ENCODE measurements at places on chromosomes 3 and 15.

DNA sequence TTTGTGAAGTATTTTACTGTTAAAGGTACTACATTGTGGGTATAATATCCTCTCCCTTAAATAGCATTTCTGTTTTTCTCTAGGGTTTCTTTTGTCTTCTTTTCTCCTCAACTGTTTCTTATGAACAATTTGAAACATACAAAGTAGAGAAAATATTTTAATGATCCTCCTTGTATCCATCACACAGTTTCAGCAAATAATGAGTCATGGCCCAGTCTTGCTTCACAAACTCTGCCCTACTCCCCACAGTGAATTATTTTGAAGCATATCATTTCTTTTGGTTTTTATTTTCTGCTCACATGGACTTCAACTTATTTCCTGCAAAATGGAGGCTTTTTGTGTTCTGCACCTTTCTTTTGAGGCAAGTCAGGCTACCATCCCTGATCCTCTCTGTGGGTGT is 6.1 kb upstream of the SCAANT1 start:
- DNase-seq, result no peak

GRCh38 chr3:32840086-32840841 is 22.5 kb downstream of the TRIM71 start:
- no peak for DNase-seq

DNA sequence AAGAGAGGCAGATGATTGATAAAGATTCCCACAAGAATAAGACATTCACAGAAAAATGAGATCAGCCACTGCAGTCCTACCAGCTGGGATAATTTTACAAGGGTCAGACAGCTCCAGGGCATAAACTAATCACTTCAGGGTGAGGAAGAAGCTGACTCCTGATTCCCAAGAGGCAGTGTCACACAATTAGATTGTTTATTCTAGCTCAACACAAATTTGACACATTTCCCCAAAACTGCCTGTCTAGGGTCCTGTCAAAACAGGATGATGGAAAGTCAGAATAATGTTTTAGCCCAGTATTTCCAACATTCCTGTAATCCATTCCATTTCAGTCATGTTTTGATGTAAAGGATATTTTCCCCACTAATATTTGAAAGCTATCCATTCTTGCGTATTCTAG is 110.8 kb downstream of the TNIK start:
- DNase-seq, result no peak

DNA sequence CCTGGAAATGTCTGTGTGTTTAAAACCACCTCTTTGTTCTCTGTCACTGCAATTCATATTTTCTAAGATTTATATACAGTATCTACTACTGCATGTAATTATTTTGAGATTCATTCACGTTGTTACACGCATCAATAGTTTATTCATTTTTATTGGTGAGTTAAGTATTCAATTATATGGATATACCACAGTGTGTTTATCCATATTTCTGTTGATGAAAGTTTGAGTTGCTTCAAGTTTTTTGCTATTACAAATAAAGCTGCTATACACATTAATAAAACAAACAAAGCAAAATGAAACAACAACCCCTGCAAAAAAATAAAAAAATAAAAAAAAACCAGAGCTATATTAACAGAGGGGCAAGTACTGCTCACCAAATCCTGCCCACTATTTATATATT is 122.3 kb downstream of the NR2E3 start:
- no peak for DNase-seq

- DNase-seq, result no peak
Observed at GRCh38 chr3:7290077-7290825, 429.3 kb downstream of the GRM7 start.

GRCh38 chr15:65305776-65306175 is 1.3 kb downstream of the RNU5B-1 start:
- DNase-seq, result no peak

- DNase-seq, result no peak
Observed at GRCh38 chr3:15959434-15959811, 161.6 kb upstream of the ANKRD28 start.

- no peak for DNase-seq
Observed at GRCh38 chr3:63355809-63356208, 77.7 kb downstream of the SYNPR start.

GRCh38 chr3:869269-869668 is 223.6 kb upstream of the CNTN6 start:
- no peak for DNase-seq

GRCh38 chr3:169120928-169121327 is 542.6 kb downstream of the MECOM start:
- DNase-seq, result no peak

DNA sequence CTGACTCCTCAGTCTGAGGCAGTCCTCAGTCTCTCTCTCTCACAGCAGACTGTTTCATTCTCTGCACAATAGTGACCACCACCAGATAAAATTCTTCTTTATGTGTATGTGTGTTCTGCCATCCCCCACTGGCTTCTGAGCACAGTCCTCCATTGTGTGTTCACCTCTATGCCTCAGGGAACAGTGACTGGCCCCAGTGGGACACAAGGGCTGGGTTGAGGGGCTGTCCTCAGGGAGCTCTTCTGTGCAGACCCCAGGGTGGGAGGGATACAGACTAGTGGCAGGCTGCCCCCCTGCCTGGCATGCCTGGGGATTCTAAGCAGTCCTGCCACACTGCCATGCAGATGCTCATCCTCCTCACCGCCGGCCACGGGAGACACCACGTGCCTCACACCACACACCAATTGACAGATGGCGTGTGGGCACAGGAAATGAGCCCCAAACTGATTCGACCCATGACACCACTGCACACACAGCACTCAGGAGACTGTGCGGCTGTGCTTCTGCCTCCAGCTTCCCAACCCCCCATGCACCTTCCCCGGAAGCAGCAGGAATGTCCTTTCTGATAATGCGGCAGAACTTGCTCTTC is 237.6 kb upstream of the CHRNA7 start:
- DNase-seq, result no peak

DNA sequence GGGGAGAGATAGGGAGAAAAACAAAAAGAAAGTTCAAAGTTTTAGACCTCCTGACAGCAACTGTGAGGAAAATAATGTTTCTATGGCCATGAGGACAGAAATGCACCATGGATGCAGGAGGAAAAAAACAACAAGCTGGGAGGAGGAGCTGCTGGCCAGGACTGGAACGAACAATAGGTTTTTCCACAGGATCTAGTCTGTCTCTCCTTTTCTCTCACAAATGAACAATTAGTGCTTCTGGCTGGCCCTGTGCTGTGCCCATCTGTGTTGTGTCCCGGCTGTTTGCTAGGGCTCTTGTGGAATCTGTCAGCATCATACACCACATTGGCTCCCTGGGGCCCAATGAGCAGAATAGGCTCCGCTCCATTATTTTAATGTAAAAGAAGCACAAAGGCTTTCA is 15.2 kb downstream of the GK5 start:
- no peak for DNase-seq

DNA sequence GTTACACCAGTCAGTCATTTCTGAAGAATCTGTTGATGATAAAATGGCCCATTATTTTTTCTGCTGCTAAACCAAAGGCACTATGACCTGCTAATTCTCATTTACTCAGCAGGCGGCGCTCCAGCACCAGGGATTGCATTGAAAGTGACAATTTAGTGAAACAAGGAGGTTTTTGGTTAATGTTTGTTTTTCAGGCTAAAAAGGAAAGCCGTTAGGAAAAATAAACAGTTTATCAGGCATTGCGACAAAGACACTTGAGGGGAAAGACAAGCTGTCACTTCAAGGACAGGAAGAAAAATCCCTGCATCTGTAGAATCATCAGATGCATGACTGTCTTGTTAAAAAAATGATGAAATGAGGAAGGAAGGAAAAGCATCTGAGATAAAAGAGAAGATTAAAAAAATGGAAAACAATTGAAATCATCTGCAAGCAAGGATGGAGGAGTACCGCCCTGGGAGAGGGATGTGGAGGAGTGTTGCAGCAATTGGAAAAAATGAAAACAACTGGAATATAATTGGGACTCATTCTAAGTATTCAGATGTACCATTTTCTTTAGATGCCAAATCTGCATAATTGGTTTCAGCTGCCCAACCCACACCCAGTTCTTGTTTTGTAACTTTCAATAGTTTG is 54.0 kb downstream of the NR1D2 start:
- DNase-seq, result peak; percentile 34

GRCh38 chr15:40936709-40937666 is 7.8 kb downstream of the DLL4 start:
- DNase-seq, result peak; percentile 27

- no peak for DNase-seq
Observed at GRCh38 chr15:92079047-92079446, 225.5 kb downstream of the SLCO3A1 start.

DNA sequence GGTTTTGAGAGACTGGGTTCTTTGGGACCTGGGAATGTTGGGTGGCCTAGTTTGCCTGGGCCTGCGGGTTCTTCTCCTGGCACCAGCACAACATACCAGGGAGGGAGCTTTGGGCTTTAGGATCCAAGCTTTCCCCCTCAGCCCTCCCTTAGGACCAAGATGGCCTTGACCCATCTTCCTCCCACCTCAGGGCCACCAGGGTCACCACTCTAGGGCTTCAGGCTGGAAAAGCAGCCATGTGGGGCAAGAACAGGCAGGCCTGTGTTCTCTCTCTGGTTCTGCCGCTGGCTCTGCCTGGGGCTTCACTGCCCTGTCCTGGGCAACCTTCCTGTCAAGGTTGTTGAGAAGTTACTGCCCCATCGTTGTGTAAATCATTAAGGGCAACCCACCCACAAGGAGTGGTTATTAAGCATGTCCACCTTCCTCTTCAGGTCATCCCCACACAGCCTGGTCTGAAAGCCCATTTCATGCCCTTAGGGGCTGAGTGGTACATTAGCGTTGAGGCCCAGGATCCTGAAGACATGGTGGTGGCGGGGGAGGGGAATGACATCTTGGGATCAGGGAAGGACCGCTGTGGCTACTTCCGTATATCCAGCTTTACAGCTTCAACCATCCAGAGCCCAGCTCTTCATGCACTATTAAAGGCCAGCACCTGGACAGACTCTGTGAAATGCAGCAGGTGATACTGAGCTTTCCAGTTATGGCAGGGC is 652 bp downstream of the DUOX1 start:
- DNase-seq, result no peak

DNA sequence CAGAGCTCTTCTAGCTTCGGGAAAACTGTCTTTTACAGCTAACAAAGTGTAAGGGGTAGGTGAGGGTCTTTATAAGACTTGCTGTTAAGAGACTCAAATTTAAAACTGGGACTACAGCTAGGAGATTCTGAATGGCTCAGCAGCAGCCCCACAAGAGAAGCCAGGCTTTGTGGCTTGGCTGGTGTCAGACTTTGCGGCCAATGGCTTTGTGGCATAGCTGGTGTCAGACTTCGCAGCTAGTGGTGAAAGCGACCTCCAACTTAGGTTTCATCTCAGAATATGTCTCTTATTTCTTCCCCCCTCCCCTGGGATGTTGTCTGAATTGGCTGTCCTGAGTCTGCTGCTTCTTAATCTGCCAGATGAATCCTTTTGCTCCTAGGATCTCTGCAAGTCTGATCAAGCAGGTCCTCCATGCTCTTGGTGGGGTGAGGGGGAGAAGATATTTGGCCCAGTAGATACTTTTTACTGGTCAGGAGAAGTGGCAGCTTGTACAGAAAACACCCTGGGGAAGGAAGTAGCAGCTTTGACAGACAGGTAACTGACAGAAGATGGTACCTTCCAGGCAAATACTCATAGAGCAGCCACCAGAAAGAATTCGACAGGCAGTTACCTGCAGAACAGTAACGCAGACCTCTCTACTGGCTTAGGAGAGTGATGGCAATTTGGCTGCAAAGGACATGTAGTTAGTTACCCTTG is 8.4 kb downstream of the BOC start:
- no peak for DNase-seq

GRCh38 chr3:16401273-16401672 is 112.2 kb downstream of the RFTN1 start:
- DNase-seq, result no peak

GRCh38 chr3:5160940-5161858 is 26.3 kb upstream of the EDEM1 start:
- DNase-seq, result peak; percentile 66

DNA sequence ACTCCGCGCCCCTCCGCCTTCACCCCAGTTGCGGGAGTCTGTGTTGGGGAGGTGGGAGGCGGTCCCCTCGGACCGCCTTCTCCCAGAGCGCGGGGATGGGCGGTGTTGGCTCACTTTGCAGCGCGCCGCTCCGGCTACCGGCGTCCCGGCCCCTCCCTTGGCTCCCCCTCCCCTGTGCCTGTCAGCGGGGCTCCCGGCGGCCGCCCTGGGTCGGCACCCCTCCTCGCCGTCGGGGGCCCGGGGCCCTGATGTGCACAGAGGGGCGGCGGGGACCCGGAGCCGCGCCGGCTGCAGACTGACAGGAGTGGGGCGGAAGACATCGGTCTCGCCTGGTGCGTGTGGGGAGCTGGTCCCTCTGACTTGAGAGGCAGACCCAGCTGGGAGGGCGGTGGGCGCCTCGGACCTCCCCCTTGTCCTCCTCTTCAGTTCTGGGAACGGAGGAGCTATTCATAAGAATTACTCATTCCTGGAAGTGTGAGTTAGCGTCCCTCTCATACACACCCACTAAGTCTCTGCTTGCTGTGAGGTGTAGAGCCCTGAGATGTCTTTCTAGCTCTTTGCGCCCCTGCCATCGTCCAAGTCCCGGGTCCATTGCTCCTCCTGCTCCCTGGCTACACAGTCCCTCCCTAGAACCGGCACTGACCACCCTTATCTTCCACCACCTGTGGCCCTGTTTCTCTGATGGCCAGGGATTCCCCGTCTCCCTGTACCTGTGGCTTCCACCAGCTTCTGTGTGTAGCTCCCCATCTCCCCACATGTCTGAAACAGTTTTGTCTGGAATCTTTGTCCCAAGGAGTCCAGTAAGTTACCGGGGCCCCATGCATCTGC is 42.3 kb upstream of the ROPN1 start:
- DNase-seq, result no peak

DNA sequence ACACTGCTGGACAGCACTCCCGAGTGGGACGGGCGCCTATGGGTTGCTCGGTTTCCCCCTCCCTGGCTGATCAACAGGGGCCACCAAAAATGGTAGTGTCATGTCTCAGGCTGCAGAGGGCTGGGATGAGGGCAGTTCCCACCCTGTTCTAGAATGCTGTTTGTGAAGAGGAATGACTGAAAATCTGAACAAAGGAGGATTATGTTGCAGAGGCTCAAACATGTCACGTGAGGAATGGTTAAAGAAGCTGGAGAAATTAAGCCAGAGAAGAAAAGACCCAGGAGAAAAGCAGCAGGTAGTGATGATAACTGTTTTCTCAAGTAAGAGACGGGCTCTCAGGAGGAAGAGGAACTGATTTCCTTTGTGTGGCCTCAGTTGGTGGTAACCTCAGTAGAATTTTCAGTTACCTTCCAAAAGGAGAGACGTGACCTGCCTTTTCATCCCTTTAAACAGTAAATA is 10.4 kb downstream of the SPG21 start:
- DNase-seq, result no peak

All from NCI-H2029 (cell line).